ENCODE measurements at places on chromosomes 7 and 10. TPM values are rescaled to one million over a fixed set of nuclear protein-coding genes. Genes with fewer than 3 reads are reported as not detected.

Gene PUS7
- 62.2 TPM for total RNA-seq

Gene SMURF1
- total RNA-seq, result 17.5 TPM

Gene HTR7
- 41.0 TPM for total RNA-seq

Gene MEIG1
- not detected for total RNA-seq

Gene ZNF487
- total RNA-seq, result 4.6 TPM
